ENCODE measurements at places on chromosomes 3 and 15.

- peak; percentile 87 for DNase-seq
These were observed 83.6 kb downstream of the SMAD6 start for GRCh38 chr15:66785637-66786036.

DNA sequence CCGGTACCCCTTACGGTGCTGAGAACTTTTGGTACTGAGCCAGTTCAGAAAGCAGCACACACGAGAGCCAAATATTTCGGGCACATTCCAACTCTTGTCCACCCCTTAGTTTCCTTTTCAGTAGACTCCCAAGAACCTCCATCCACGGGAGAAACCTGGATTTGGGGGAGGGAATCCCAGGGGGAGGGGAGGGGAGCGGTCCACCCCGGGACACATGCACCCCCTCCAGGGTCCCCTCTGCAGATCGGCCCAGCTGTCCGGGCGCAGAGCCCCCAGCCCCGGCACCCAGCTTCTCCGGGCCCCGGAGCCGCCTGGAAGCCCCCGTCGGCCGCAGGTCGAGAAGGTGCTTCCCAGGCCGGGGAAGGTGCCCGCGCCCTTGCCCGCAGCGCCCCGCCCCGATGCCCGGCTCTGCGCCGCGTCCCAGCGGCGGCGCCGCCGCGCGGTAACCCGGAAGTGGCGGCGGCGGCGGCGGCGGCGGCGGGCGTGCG is 455 bp upstream of the ABHD17C start:
- peak; percentile 35 for DNase-seq

GRCh38 chr3:10015461-10015904 is 10.8 kb upstream of the FANCD2 start:
- peak; percentile 96 for DNase-seq

DNA sequence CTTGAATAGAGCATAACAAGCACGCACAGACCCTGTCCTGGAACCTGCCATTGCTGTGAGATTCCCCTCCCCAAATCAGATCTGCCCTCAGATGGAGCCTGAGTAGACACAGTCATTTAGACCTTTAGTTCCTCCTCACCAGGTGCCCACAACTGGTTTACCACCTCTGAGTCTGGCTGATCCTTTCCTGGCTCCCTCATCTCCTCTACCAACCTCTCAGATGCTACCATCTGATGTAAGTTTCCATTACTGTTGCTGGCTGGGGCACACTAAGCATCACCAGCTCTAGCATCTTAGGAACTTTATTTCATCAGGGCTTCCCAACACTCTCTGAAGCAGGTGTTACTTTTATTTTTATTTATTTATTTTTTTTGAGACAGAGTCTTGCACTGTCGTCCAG is 288.3 kb downstream of the TLE3 start:
- DNase-seq = no peak

DNA sequence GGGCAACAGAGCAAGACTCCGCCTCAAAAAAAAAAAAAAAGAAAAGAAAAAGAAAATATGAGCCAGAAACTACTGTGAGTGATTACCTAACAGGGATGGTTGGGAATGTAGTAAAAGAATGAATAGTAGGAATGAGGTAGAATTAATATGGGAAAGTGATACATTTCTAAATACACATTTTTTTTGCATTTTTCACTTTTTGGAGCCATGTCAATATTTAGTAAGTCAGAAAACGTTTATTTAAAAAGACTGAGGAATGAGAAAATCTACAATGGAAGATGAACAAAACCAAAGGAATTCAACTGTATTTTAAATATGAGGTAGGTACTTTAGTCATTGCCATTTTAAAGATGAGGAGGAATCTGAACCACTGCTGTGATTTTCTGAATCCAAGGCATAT is 817.2 kb upstream of the CADM2 start:
- DNase-seq = no peak

- no peak for DNase-seq
These were observed 215.0 kb upstream of the THBS1 start for GRCh38 chr15:39365873-39366272.

DNA sequence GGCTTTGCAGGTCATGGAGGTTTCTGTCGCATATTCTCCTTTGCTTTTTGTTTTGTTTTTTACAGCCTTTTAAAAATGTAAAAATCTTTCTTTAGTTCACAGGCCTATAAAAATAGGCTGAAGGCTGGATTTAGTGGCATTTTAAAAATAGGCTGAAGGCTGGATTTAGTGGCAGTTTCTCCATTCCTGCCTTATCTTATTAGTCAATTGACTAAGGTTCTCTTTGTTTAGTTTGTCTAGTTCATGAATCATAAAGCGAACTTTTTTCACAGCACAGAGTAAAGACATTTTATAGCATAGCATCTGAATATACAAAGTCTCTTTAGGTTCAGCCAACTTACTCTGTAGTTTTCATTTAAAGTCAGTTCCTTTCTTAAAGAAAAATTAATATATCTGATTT is 31.4 kb downstream of the AP4E1 start:
- DNase-seq = peak; percentile 58

GRCh38 chr3:45140141-45140769 is 5.9 kb downstream of the CDCP1 start:
- no peak for DNase-seq

DNA sequence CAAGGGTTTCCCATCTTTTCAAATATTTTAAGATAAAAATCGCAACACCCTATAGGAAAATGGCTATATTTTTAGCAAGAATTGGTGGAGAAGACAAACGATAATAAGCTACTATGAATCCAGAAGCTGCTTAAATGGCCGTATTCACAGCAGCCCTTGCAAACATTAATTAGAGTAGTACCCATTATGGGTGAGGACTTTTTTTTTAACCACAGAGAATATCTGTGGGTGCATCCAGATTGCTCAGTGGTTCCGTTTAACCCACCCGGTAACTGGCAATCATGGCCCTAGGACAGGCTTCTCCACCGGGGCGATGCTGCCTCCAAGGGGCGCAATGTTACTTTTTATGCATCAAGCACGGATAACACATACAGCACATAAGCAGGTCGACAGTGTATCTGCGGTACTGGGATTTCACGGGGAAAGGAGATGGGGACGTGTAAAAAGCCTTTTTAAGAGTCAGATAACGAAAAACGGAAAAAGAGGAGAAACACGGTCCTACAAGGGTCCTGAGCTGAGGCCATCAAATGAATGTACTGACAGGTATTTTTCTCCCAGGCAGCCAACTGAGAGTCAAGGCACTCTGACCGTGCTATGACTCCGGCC is 968 bp upstream of the TMEM266 start:
- peak; percentile 17 for DNase-seq

DNA sequence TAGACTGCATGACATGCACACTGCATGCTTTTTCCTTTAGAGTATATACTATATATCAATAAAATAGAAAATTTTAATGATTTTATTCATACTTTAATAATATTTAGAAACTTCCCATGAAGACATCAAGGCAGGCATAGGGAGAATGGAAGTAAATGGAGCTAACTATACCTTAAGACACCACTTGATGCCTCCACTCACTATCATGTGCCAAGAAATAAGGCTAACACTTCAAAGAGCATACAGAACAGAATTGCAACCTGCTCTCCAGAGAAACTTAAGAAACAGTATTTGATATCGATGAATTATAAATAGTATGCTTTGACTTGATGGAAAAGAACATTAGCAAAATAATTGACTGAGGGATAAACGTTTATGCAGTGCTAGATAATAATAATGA is 192.6 kb upstream of the MBNL1 start:
- peak; percentile 42 for DNase-seq

GRCh38 chr3:133991637-133992036 is 38.1 kb downstream of the SLCO2A1 start:
- no peak for DNase-seq

- DNase-seq = no peak
These were observed 206.6 kb downstream of the TLE3 start for GRCh38 chr15:69891070-69891536.

GRCh38 chr3:188901126-188901525 is 270.6 kb upstream of the TPRG1 start:
- DNase-seq = peak; percentile 55

- DNase-seq = no peak
These were observed 26.2 kb upstream of the IL16 start for GRCh38 chr15:81170511-81170910.

GRCh38 chr3:128011140-128011539 is 41.1 kb upstream of the SEC61A1 start:
- DNase-seq = peak; percentile 31

DNA sequence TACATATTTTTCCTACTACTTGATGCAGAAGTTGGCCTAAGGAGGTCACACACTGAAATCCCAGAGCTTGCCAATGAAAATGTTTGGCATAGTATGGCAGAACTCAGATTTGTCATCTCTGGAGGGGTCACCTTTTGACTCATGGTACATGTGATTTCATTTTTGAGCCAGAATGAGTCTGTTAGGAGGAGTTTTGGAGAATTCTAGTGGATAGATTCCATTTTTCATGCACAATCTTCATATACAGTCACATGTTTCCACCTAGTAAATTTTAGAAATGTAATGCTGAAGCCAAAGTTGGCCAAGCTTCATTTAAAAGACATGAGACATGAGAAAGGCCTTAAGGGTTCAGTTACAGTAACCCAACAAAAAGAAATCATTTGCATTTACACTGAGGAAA is 97.8 kb upstream of the IGSF10 start:
- no peak for DNase-seq

GRCh38 chr3:65166531-65166930 is 478.7 kb upstream of the ADAMTS9 start:
- DNase-seq = no peak

DNA sequence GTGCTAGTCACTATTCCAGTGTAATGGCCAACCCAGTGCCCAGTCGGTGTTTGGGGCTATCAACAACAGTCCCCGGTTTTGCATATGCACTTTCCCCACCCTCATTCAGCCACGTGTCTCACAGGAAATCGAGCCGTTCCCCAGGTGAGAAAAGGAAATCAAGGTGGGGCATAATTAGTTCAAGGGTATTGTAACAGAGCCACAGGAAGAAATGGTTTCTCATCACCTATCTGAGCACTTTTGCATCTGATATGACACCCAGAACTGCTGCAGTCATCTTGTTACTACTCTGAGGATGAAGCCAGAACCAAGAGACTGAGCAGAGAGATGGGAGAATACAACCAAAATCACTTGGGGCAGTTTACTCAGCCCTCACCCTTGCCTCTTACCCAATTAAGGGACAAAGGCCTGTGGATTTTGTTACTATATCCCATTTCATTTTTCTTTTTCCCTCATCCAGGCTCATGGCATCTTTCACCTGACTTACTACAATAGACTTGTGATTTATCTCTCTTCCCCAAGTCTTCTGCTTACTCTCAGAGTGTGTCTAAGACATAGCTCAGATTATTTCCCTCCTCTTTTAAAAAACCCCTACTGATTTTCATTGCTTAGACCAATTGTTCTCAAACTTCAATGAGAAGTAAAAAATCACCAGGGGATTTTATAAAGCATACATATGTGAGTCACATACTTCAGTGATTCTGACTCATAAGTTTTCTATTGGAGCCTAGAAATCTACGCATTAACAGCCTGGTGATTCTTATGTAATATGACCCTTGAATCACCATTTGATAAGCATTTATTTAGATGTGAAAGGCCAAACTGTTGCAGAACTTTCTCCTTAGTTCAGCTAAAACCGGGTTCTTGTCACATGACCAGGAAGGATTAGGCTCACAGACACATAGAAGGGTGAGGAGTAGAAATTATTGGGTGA is 40.5 kb downstream of the TRAT1 start:
- peak; percentile 93 for DNase-seq

GRCh38 chr15:44666210-44667038 is 3.0 kb upstream of the SPG11 start:
- DNase-seq = no peak

- no peak for DNase-seq
These were observed 28.2 kb upstream of the RSL24D1 start for GRCh38 chr15:55224892-55225291.

GRCh38 chr3:5144316-5144994 is 22.4 kb downstream of the ARL8B start:
- DNase-seq = no peak

- DNase-seq = no peak
These were observed 475 bp downstream of the EIF4E3 start for GRCh38 chr3:71724584-71725270.

GRCh38 chr3:57793737-57794187 is 37.7 kb downstream of the SLMAP start:
- peak; percentile 41 for DNase-seq

DNA sequence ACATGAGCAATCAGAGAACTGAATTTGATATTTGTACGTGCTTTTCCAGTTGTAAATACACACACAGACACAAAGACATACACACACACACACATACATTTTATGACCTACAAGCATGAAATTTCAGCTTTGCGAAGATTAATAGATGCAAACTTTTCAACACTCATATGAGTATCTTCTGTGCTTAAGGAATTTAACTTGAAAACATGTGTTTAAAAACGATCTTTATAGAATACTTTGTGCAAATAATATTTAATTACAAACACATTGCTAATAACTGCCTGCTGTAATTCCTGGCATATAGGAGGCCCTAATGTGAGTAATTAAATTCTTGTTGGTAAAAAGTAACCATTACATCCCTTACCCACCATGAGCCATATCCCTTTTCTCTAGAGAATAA is 107.7 kb upstream of the PLSCR5 start:
- DNase-seq = peak; percentile 4

- no peak for DNase-seq
These were observed 98.0 kb upstream of the ARHGEF26 start for GRCh38 chr3:154023148-154023547.

GRCh38 chr15:45892182-45892581 is 257.4 kb downstream of the SQOR start:
- DNase-seq = no peak

- DNase-seq = no peak
These were observed 19.8 kb downstream of the IGDCC4 start for GRCh38 chr15:65402961-65403360.

DNA sequence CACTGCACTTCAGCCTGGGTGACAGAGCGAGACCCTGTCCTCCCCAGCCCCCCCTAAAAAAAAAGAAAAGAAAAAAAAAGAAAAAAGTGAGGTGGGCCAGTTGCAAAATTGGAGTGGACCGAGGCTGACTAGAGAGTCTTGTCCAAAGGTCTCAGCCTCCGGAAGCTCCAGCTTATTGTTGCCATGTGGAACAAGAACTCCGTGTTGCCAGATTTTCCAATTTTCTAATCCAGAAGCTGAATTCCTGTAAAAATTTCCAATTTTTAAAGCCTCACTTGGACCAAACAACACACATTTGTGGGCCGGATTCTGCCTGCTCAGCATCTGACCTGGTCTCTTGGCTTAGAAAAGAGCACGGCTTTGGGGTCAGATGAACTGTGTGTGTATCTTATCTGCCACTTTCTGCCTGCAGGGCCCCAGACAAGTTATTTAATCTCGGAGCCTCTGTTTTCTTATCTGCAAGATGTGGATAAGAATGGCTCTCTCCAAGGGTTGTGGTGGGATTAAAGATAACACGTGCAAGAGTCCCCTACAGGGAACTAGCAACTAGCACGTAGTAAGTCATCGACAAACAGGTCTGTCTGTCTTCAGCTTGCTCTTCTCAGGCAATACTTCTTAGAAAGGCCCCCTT is 73.7 kb upstream of the TLE3 start:
- no peak for DNase-seq

DNA sequence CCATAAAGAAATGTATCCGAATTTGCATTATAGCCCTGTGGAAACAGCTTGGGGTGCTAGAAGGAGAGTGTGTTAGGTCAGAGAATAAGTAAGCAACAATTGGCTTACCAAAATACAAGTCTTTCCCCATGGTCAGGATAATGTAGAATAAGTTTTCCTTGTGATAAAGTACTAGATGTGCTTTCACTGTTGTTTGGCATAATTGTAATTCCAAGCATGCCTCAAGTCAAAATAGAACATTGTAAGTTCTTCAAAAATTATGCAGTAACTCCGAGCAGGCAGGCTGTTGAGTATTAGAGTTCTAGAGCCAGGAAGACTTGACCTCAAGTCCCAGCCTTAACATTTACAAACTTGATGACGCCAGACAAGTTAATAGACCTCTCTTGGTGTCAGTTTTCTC is 242.0 kb downstream of the TUSC7 start:
- DNase-seq = peak; percentile 87

- no peak for DNase-seq
These were observed 36.2 kb downstream of the FEM1B start for GRCh38 chr15:68313501-68314410.
